Common myeloid progenitor, CD34-positive (primary cell): ENCODE measurements at places on chromosomes 3 and 15.

GRCh38 chr3:9732080-9732739 lies 675 bp downstream of the BRPF1 start:
- DNase-seq: peak; percentile 89

- no peak for DNase-seq
Measured at GRCh38 chr3:145182196-145182911, 978.6 kb downstream of the PLOD2 start.

DNA sequence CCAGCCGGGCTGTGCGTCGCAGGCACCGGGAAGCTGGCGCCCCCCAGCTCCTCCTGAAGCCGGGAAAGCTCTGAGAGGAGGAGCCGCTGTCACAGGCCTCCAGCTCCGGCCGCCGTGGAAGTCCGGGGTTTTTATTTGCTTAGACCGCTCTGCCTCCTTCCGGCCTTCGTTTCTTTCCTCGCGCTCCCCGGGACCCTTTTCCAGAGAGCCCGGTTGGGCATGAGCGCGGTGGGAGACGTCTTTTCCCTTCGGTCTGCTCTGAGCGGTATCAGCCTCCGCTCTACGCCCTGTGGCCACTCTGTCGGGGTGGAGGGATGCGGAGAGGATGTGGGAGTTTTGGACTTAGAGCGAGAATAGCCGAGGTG lies 559 bp downstream of the SENP5 start:
- DNase-seq: no peak

DNA sequence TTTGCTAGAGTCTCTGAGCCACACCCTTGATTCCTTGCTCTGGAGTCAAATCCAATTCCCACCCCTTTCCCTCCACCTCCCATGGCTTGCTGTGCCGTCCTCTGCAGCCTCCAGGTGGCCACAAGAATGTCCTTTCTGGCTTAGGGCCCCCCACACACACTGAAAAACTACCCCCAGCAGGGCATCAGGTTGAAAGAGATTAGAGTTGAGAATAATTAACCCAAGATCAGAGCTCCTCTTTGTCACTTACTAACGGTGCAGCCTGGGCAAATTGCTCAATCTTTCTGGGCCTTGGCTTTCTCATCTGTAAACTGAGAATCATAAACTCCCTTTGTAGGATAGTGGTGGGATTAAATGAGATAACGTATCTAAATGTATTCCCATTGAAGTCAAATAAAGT lies 78.5 kb downstream of the MRPL46 start:
- no peak for DNase-seq
